ENCODE measurements at places on chromosomes 3 and 15.

GRCh38 chr3:186381424-186382216 lies 19.6 kb upstream of the DGKG start:
- DNase-seq = no peak

- no peak for DNase-seq
Measured at GRCh38 chr3:149468504-149469212, 5.8 kb upstream of the TM4SF4 start.

GRCh38 chr15:29442532-29442931 lies 172.9 kb upstream of the NSMCE3 start:
- no peak for DNase-seq

DNA sequence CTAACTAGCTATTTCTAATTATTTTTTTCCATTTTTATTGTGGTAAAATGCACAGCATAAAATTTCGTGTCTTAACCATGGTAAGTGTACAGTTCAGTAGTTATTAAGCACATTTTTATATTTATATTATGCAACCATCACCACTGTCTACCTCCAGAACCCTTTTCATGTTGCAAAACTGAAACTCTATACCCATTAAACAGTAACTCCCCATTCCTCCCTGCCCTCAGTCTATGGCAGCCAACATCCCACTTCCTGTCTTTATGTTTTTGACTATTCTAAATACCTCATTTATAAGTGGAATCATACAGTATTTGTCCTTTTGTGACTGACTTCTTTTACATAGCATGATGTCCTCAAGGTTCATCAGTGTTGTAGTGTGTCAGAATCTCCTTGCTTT lies 25.5 kb downstream of the SLC35A5 start:
- DNase-seq = no peak

DNA sequence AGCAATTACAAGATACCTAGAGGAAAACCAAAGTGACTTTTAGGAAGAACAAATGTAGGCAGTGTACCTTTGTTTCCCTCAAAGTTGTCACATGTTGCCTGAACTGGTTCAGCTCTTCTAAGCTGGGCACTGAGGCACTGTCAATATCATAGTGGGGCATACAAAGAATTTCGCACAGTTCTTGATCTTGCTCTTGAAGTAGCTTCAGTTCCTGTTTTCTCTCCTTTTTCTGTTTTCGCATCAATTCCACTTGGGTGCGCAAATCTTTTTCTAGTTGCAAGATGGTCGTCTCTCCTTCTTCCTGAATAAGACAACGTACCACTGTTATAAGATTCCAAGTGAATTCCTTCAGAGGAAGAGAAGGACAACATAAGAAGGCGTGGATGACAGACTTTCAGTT lies 12.7 kb downstream of the PRC1 start:
- no peak for DNase-seq

DNA sequence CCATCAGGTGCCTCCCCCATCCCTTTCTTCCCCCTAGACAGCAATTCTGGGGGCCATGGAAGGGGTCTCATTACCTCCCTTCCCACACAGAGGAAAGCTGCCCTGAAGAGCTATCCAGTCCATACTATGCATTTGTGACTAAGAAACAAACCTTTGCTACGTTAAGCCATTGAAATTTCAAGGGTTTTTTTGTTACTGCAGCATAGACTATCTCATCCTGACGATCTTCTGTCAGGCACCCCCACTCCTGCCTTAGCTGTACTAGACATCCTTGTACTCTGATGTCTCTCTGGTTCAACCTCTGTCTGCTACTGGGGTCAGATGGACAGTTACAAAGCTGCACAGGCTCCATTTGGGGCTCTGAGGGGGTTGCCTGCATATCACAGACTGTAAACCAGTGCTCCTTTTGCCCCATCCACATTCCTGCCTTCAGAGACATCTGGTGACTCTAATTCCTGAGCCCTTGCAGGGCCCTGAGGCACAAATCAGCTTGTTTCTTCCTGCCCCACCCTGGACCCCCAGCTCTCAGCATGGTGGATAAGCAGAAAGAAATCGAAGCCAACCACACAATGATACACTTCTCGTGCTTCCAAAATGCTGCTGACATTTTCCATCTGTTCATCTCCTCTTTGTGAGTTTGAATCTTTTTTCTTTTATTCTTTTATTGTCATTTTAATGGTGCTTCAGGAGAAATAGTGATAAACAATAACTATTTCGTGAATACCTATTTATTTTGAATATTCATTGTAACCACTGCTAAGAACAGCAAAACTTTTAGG lies 21.6 kb upstream of the NSMCE3 start:
- DNase-seq = no peak

- DNase-seq = peak; percentile 44
Measured at GRCh38 chr15:33021806-33022389, 172.6 kb downstream of the FMN1 start.

- no peak for DNase-seq
Measured at GRCh38 chr3:4750306-4750968, 228.8 kb upstream of the BHLHE40 start.

DNA sequence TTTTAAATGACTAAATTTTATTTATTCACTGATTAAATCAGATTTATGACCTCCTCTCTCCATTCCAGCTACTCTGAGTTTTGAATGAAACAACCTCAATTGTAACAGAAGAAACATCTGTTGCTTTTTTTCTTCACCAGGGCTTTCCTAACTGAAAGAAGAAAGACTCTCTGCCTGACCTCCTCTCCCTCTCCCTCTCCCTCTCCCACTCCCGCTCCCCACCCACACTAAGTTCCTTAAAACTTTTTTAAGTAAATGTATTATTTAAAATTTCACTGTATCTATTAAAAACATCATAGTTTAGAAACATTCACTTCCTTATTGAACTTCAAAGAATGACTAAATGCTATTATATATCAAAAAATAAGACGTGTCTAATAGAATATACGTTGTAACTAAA lies 122.0 kb downstream of the TFDP2 start:
- no peak for DNase-seq

GRCh38 chr15:63509955-63510940 lies 5.9 kb downstream of the USP3 start:
- DNase-seq = no peak

DNA sequence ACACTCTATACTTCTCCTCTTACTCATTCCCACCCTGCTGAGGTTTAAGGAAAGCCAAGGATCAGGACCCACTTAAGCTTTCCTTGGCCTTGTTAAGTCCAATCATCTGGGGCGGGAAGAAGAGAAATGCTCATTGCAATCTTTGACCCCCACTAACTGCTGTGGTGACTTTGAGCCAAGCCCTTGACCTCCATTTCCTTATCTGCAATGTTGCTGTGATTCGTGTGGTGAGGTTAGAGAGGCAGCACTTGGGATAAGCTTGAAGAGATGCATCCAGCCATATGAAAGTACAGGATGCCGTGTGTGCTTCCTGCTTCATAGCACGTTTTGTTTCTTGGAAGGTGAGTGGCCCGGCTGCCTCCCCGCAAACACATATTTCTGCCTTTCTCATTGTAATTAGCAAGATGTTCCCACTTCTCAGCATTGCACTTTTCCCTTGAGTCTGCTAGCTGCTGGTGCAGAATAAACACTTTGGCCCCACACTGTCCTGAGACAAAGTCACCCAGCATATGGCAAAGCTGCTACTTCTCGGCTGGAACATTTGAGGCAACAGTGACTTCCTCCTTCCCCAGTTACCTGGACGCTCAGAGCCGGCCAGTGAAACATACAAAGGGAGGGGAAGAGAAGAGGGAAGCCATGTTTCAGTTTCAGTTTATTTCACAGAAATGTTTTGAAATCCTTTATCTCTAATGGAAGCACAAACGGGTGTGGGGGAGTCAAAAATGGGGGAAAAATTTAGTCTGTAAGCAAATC lies 10.5 kb upstream of the NUDT16 start:
- no peak for DNase-seq

GRCh38 chr3:194489736-194490612 lies 3.2 kb upstream of the ATP13A3 start:
- no peak for DNase-seq

GRCh38 chr15:40097968-40098476 lies 10.7 kb downstream of the BMF start:
- no peak for DNase-seq

- no peak for DNase-seq
Measured at GRCh38 chr3:162865466-162865865, 1368.9 kb downstream of the OTOL1 start.

Measured in globus pallidus (tissue), 1 donor.